ENCODE measurements at places on chromosomes 1 and 21.

DNA sequence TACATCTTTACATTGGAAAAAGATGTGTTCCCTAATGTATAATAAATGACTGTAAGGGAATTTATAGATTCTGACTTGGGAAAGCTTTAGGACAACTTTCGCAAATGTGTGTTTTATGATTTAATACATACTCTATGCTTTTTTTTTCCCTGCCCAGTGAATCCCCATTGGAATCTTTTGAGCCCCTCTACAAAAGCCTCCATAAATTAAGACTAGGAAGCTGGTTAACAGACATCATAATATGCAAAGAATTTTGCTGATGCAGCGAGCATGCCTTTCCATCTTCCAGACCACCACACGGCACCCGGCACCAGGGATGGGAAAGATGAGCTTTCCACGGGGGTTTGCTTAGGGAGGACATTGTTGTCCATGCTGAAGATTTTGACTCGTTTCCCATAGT is 156.1 kb upstream of the IVNS1ABP start:
- ATAC-seq = no peak

DNA sequence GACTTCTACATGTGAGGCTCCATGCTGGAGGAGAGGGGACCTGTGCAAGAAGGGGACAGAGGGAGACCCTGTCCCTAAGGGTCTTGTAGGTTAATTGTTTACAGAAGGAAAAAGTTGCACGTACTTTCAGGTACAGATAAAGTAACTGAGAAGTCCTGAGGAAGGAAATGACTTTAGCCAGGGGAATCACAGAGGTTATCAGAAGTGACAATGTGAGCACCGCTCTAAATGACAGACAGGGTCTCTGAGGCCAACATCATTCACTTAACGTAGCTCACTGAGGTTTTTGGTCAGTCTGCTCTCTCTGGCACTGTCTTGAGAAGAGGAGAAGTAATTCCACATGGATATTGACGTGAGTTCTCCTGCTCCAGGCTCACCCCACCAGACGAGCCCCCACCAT is 12.0 kb downstream of the TAF5L start:
- no peak for ATAC-seq

- ATAC-seq = peak; percentile 38
Measured at GRCh38 chr1:162151900-162152829, 82.7 kb downstream of the NOS1AP start.

- no peak for ATAC-seq
Measured at GRCh38 chr1:53737648-53738204, 1.2 kb downstream of the GLIS1 start.

GRCh38 chr21:34788879-34789278 is 120.1 kb downstream of the CLIC6 start:
- no peak for ATAC-seq

DNA sequence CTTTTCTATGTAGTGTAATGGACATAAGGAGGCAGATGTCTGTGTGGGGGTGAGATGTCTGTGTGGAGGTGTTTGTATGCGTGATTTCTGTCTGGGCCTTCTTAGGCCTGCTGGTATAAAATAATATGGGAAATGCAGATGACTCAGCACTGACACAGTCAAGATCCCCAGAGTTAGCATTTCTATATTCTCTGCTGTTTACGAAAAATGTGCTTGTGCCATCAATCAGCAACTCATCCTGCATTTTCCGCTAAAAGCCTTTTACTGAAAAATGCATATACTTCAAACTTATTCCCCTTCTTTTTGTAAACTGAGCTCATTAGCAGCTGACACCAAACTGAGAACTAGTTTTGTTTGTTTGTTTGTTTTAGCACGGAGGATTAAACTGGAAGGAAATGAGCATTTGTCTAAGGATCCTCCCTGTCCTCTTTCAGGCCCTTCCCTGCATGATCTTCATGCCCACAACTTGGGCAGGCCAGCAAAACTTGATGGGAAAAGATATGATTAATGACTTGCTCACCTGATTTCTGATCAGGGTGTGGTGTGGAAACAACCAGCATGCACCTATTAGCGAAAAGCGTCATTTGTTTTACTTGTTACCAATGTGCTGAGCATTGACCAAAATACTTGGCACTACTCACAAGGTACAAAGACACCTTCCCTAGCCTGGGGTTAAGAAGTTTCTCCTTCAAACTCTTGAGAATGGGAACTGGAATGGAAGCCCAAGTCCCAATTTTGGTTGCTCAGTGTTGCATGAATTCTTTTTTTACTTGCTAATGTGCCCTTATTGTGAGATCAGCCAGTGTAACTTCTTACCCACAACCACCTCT is 77.4 kb downstream of the NDUFS5 start:
- no peak for ATAC-seq

DNA sequence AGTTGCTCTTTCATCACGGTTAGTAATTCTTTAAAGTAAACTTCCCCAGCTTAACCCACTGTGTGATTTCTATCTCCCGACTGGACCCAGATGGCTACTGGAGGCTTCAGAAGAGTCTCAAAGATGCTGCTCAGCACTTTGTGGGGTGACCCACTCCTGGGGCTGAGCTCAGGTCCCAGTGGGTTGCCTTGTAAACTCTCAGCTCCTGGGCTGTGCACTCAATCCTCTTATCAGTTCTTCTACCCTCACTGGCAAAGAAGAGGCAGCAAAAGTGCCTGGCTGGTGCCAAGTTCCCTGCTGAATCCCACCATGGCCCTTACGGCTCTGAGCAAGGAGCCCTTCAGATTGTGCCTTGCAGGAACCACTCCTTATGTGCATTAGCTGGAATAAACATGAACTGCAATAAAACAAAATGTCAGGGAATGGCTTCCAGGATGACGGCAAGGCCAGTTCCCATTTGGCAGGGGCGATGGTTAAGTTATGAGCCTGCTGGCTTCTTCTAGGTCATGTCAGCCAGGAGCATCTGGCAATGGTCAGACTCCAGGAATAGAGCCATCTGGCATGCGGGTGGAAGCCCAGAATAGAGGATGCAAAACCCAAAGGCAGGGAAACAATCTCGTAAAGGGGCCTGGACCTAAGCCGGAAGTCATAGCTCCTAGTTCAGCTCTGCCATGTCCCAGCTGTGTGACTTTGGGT is 6.8 kb downstream of the MYOC start:
- no peak for ATAC-seq

- no peak for ATAC-seq
Measured at GRCh38 chr1:75932304-75932703, at the start of gene ASB17. TSS of gene ASB17 (minus strand) at chr1:75932404. CDS start at chr1:75932291, 113 bp downstream.

Data from activated CD4-positive, CD25-positive, alpha-beta regulatory T cell treated with anti-CD3 and anti-CD28 coated beads, Interleukin-2, amount 50 U/mL, for 24 hours (primary cell).